Hair follicular keratinocyte (primary cell): ENCODE measurements at places on chromosomes 7 and 10. TPM values are rescaled to one million over a fixed set of nuclear protein-coding genes. Genes with fewer than 3 reads are reported as not detected.

The FRMPD2 gene
- under 0.01 TPM in 1 of 2 replicates, not detected in the other for total RNA-seq

The PIP gene
- not detected in 2 replicates for total RNA-seq

The NEBL gene
- total RNA-seq = 0.16 and 3.3 TPM in 2 replicates

The IGFBP3 gene
- total RNA-seq = 0.23 and 1.0 TPM in 2 replicates

The PDE1C gene
- total RNA-seq = 3.4 and 6.7 TPM in 2 replicates

The TCERG1L gene
- total RNA-seq = 0.19 and 0.31 TPM in 2 replicates

The RNF32 gene
- total RNA-seq = 0.30 and 0.94 TPM in 2 replicates

The MYOZ1 gene
- 0.11 and 0.86 TPM in 2 replicates for total RNA-seq

The DNAAF5 gene
- total RNA-seq = 34.8 and 49.8 TPM in 2 replicates

The CACNB2 gene
- total RNA-seq = not detected in 2 replicates

The ZMYND11 gene
- 21.9 and 25.5 TPM in 2 replicates for total RNA-seq

The EPHA1 gene
- 35.5 and 37.2 TPM in 2 replicates for total RNA-seq

The STK31 gene
- not detected in 2 replicates for total RNA-seq

The GJD4 gene
- not detected in 2 replicates for total RNA-seq

The CYP3A7 gene
- not detected in 2 replicates for total RNA-seq

The IMPDH1 gene
- 116 and 133 TPM in 2 replicates for total RNA-seq

The HUS1 gene
- 13.5 and 15.4 TPM in 2 replicates for total RNA-seq

The SPDYE16 gene
- not detected in 2 replicates for total RNA-seq

The HTR7 gene
- 11.9 and 22.6 TPM in 2 replicates for total RNA-seq

The PON3 gene
- total RNA-seq = 3.2 and 4.7 TPM in 2 replicates

The SMKR1 gene
- total RNA-seq = 0.19 TPM in 1 of 2 replicates, not detected in the other

The CHST15 gene
- total RNA-seq = 20.0 and 39.5 TPM in 2 replicates

The TSPAN15 gene
- 2.9 and 4.9 TPM in 2 replicates for total RNA-seq

The LIPK gene
- not detected in 2 replicates for total RNA-seq

The CRYGN gene
- not detected in 2 replicates for total RNA-seq

The OR6B1 gene
- total RNA-seq = not detected in 2 replicates

The SLC4A2 gene
- 31.7 and 54.8 TPM in 2 replicates for total RNA-seq

The MMD2 gene
- total RNA-seq = not detected in 2 replicates

The HABP2 gene
- total RNA-seq = not detected in 2 replicates

The TBX20 gene
- total RNA-seq = not detected in 2 replicates

The PNLIPRP1 gene
- not detected in 2 replicates for total RNA-seq

The LIPN gene
- total RNA-seq = not detected in 2 replicates

The TAS2R4 gene
- 0.08 and 0.61 TPM in 2 replicates for total RNA-seq

The SFXN4 gene
- total RNA-seq = 14.6 and 31.4 TPM in 2 replicates

The TMEM26 gene
- total RNA-seq = not detected in 2 replicates

The MYO1G gene
- total RNA-seq = 0.08 TPM in 1 of 2 replicates, not detected in the other
